Stimulated activated CD8-positive, alpha-beta memory T cell treated with anti-CD3 and anti-CD28 coated beads, Interleukin-7, amount 100 ng/mL, for 48 hours (primary cell): ENCODE measurements at places on chromosomes 7 and 10.

DNA sequence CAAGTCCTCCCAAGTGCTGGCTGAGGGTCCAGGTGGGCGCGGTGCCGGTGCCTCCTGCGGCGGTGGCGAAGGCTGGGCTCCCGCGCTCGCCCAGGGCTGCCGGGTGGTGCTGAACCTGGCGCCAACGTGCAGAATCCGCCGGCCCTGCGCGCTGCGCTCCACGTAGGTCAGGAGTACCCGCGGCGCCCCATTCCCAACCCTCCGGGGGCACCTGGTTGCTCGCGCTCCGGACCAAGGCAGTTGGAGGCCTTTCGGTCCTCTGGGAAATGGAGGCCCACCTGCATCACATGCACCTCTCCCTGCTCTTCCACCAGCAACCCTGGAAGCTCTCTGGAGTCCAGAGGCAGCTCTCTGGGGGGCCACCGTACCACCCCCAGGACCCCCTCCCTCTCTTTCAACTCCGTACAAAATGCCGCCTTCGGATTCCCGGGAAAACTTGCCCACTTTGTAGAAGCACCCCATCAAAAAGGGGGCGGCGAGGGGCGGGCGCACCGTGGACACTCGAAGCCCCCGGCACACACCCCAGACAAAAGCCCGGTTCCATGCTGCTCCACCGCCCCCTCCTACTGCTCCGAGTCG is 745 bp downstream of the SLC16A9 start:
- DNase-seq, result no peak

DNA sequence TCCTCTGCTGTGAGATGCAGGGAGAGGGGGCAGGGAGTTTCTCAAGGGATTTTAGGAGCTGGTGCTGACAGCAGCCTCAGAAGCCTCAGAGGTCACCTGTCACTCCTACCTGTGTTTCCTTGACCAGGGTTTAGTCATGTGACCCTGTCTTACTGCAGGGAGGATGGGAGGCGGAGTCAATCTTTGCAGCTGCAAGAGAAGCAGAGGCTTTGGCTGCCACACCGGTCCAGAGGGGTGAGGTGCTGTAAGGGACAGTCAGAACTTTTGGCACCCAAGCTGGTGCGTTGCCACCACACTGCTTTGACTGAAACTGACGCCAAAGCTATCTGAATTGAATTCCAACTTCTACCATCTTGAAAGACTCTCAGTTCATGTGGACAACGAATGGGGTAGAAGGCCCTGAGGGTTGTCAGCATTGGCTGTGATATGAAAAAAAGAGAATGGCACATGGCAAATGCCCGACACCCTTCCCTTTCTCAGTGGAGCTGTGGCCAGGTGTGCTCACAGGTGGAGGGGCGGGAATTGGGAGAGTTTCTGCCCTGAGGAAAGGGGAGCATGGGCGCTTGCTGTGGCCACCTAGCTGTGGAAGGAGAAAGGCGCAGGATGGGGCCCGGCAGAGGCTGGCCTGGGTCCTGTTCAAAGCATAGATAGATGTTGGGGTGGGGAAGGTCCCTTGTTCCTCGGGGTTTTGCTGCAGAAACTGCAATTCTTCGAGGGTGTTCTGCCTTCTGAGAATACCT is 69.3 kb downstream of the ARHGAP22 start:
- no peak for DNase-seq

- no peak for DNase-seq
Measured at GRCh38 chr7:63096141-63096540, 902.5 kb upstream of the ZNF722 start.

DNA sequence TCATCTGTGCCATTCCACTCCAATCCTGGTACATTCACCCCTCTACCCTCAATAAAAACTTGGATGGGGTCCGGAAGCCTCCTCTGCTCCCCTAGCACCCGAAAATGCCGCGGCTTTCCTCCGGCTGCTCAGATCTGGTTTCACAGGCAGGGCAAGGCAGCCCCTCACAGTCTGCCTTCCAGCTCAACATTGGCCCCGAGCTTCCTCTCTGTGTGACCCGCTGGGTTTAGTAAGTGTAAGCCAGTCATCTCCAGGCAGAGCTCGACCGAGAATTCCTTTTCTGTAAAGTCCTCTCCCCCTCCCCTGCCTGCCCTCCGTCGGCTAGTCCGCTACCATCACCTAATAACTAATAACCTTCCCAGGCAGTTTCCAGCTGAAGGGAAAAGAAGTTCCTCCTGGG is 3.4 kb downstream of the INHBA start:
- DNase-seq, result no peak

DNA sequence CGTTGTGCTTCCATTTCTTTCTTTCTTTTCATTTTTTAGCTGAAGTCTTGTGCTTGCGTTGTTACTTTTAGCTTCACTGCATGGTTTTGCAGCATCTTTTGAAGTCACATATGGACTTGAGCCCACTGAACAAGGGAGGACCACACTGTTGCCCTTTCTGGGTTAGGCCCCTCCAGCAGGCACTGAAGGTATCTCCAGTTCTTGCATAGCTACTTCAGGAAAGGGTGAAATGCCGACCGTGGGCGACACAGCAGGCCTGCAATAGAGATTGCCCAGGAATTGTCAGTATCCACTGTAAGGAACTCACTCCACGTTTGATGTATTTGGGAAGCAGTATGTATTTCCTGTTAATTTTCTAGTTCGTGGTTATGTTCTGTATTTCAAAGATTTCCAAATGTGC is 85.1 kb downstream of the WDR37 start:
- DNase-seq, result no peak

DNA sequence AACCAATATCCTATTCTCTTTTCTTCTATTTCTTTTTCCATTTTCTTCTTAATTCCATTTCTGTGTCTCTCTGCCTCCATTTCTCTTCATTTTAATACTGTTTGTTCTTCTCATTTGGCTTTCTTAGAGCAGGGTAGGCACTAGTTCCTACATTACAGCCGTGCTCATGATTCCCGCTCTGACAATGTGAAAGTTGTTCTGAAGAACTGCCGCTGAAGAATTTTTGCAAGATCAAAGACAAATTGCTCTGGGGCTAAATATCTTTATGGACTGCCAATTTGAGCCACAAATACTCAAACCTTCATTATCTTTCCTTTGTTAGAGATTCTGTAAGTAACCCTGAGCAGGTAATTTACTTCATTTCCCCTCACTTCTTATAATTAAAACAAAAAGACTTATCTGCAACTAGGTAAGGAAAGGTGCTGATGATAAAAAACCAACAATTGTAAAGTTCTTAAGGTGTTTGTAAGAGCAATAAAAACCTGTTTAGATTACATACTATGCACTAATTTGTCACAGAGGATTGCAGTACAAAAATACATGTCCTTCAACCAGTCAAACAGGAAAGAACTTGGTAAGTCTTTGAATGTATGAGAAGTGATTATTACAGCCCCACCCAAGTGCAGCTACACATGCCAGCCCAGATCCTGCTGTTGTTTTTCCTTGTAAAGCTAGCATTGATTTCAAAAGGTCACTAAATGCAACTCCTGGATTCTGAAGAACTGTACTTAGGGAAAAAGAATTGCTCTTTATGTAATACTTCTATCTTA is 127.5 kb downstream of the COL28A1 start:
- no peak for DNase-seq

DNA sequence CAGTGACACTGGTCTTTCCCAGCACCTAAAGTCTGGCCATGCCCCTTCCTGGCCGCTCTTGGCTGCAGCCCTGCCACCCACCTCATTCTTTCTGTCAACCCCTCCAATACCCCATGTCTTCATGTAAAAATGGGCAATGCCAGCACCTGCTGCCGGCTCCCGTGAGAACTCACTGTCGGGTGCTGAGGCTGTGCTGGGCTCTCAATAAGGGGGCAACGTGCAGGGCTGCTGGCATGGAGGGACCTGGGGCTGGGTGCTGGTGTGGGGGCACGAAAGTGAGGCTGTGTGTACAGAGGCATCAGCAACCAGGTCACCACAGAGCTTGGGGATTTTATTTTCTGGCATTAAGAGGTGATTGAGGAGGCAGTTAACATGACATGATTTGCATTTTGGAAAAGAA is 65.3 kb downstream of the ALOX5 start:
- no peak for DNase-seq

DNA sequence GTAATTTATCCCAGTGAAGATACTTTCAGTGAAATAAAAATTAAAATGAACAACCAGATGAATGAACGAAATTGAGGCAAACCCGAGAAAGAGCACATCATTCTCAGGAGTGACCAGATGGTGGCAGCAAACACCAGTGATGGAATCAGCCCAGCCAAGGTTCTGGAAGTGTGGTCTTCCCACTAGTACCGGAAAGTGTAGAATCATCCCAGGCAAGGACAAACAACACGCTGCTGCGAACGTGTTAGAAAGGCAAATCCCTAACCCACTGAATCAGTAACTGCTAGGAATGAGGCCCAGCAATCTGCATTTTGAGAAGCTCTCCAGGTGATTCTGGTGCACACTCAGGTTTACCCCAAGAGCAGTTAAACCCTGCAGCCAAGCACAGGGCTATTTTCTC is 15.5 kb upstream of the SLC18A3 start:
- DNase-seq, result no peak

- no peak for DNase-seq
Measured at GRCh38 chr7:23462846-23463245, 7.4 kb downstream of the IGF2BP3 start.

- DNase-seq, result no peak
Measured at GRCh38 chr7:767580-767940, 40.5 kb upstream of the PRKAR1B start.

DNA sequence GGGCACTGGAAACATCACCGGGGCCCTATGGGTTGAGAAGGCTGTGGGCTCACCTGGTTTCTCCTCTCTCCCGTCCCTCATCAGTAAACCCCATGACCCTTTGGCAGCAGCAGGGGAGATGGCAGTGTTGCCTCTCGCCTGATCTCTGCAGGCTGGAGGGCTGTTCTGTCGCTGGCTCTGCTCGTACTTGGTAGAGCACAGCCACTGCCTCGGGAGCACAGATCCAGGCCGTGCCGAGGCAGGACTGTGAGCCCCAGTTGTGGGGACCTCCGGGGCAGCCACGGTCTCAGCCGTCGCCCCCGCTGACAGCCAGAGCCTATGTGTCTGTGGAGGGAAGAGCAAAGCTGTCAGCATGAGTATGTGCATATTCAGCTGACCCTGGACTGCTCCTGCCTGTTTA is 94.9 kb downstream of the PTPRE start:
- no peak for DNase-seq

DNA sequence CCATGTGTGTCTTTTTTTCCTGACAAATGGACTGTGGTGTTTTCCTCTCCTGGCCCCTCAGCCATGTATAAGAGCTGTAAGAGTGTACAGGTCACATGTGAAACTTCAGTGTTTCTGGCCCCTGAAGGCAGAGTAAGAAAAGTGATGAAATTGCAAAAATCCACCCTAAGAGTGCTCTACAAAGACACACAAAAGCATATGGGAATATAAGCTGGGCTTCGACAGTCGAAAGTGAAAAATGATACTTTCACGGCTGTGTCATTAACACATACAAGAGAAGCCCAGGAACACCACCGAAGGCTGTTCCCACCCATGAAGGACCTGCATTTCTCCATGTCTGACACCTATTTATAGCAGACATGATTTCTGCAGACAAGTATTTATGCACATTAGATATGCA is 192.2 kb downstream of the PARD3 start:
- no peak for DNase-seq

- no peak for DNase-seq
Measured at GRCh38 chr7:8226501-8226900, 35.5 kb downstream of the ICA1 start.

- no peak for DNase-seq
Measured at GRCh38 chr10:31172925-31173324, 141.3 kb upstream of the ZNF438 start.

GRCh38 chr7:70439651-70440050 is 692.3 kb upstream of the GALNT17 start:
- DNase-seq, result no peak

DNA sequence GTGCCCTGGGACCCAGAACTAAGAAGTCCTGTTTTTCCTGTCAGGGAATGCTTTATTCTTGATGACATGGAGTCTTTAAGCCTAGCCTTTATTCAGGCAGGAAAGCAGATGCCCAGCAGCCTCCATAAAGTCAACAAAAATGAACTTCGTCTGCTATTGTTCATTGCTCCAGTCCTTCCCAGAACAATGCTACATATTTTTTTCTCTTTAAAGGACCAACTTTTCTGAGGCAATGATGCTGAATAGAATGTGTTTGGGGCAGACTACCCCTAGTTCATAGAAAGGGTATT is 47.6 kb upstream of the PDCD4 start:
- DNase-seq, result no peak
